ENCODE measurements at places on chromosomes 1 and 21.

GRCh38 chr1:156356875-156357534 is 12.0 kb upstream of the RHBG start:
- DNase-seq, result no peak

DNA sequence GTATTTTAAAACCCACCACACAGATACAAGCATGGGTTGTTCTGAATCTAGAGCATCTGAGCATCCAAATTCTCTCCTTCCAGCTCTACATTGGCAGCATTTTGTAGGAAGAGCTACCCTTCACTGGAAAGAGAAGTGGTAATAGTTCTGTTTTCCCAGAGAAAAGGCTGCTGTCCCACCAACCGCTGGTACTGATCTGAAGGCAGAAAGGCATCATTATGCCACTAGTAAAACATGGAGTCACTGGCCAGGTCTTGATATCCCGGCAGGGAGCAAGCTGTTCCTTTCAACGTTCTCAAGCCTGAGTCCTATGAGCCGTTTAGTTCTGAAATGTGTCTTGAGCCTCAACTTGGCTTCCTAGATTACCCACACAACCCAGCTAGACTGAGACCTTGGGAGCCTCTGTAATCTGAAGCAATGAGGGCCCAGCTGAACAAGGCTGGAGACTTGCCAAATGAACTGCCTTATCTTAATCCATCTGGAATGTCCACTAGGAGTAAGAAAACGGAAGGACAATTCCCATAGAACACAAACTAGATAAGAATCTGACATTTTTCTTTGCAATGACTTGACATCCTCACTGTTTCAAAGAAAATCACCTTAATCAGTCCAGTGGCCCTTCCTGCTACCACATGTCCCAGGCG is 116.8 kb downstream of the KCNH1 start:
- peak; percentile 82 for DNase-seq

DNA sequence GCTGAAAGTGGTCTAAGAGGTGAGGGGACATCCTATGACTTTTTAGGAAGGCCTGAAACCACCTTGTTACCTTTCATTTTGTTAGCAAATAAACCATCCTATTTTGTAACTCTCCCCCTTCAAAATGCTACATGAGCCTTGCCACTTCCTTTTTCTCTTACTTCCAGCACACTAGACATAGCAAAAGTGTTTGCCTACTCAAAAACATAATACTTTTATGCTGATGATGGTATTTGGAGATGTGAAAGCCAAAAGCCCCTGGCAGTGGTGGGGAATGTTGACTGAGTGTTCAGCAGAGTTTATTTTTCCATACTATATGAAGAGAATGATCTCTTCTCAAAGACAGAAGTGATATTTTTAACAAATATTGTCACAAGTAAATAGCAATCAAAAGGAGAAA is 134.2 kb downstream of the EDEM3 start:
- DNase-seq, result no peak

- peak; percentile 68 for DNase-seq
Measured at GRCh38 chr1:33295450-33296081, 25.3 kb downstream of the A3GALT2 start.

DNA sequence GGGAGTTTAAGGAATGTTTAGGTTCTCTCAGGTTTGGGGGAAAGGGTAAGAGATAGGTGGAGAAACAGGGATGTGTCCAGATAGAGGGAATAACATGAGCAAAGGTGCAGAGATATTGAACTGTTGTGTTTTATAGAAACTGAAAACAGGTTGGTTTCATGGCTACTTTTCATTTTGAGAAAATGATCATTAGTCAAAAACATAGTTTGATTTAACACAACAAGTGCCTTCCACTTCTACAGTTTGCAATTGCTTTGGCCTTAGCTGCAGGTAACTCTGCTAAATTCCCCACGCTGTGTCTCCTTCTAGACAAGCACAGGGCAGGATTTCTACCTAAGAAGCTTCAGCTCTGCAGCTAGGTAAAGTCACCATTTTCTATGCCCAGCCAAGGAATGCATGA is 124.9 kb downstream of the RGS2 start:
- no peak for DNase-seq

- DNase-seq, result peak; percentile 25
Measured at GRCh38 chr1:29197590-29197924, 15.9 kb upstream of the SRSF4 start.
